ENCODE measurements at places on chromosomes 5 and 9.

DNA sequence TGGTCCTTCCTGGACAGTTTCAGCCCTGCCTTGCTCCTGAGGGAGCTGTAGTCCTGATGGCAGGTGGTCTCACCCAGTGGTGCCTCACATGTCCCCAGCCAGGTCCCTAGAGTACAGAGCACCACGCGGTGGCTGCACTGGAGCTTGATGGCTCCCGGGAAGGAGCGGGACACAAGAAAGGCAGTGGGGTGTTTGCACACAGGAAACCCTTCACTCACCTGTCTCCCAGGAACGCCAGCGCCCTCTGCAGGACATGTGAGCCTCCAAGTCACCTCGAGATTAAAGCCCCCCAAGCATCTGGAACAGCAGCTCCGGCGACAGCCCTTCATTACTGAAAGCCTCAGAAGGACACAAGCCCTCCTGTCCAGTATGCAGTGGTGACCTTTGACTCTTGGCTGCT is 19.9 kb upstream of the TMEM250 start:
- peak; percentile 44 for DNase-seq

GRCh38 chr5:15606197-15606596 is 106.2 kb downstream of the FBXL7 start:
- no peak for DNase-seq

GRCh38 chr9:109624143-109624542 is 126.0 kb upstream of the PTPN3 start:
- DNase-seq: no peak

- no peak for DNase-seq
These were observed 366.9 kb upstream of the IRX2 start for GRCh38 chr5:3118340-3118739.

GRCh38 chr5:1437226-1437829 is 7.9 kb downstream of the SLC6A3 start:
- peak; percentile 41 for DNase-seq

Measured in HepG2 (cell line).